ENCODE measurements at places on chromosomes 4 and X.

DNA sequence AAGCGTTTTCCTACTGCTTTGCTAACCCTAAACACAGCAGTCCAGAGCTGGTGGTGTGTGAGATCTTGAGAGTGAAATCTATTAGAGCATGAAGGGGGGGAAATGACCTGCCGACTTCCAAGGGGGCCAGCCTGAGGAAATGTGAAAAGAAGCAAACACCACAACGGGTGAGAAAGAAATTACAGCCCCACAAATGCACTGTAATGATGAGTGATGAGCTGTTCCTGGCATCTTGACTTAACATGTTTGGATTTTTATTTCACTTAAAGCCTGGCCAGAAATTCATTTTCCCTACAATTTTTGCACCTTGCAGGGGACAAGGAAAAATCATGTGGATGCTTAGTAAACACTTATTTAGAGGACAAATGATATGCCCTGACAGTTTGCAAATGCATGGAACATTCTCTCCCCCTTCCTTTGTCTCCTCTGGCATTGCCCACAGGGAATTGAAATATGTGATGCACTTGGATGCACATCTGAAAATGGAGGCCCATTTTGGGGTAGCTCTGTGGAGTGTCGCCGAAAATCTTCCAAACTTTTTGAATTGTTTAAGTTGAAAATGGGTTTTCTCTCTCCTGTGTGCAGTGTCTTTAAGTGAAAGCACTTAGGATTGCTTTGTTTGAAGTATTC lies 84.3 kb upstream of the TMEM150C start:
- no peak for DNase-seq

- no peak for DNase-seq
Observed at GRCh38 chr4:109022961-109023360, 260.1 kb upstream of the ETNPPL start.

- no peak for DNase-seq
Observed at GRCh38 chr4:189202869-189203271, 737.8 kb upstream of the FRG1 start.

DNA sequence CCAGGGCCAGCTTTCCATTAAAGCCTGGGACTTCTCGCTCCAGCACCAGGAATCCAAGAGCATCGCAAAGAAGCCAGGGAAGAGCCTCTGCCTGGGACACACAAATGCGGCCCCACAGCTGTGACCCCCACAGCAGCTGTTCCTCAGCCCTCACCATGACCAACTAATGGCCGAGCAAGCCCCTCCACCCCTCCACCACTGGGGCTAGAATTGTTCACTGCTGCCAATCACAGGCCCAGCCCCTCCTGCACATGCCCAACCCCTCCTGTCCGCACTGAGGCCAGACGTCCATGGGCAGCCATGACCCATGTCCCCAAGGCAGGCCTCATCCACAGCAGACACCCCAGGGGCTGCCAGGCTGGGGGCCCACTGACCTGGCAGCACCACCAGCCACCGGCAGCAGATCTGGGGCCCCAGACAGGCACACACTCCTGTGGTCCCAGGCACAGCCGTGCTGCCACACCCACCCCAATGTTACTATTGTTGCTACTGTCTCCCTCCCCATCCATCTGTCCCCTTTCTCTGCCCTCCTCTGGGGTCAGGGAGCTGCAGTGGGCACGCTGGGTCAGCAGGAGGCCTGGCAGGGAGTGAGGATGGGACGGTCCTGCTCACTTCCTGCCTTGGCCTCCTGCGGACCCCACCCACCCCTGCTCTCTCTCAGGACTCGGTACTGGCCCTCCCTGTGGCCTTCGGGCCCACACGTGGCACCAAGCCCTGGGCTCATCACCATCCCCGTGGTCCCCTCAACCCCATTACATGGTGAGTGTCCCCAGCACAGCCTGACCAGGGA lies 56.0 kb downstream of the ZFYVE28 start:
- DNase-seq, result no peak

DNA sequence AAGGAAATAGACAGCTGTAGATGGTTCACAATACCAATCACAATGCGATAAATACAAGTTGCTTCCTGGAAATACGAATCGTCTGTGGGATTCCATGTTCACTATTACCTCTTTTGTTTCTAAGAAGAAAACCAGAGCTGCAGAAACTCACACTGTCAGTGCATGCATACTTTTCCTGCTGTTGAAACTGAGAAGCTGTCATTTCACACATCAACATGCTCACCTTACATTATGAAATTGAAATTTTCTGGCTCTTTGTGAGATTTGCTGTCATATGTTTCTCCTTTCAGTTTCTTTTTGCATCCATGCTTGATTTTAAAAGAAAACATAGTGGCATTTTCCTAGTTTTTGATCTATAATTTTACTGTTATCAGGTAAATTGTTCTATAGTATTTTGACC lies 418.3 kb upstream of the HTR2C start:
- DNase-seq, result no peak

DNA sequence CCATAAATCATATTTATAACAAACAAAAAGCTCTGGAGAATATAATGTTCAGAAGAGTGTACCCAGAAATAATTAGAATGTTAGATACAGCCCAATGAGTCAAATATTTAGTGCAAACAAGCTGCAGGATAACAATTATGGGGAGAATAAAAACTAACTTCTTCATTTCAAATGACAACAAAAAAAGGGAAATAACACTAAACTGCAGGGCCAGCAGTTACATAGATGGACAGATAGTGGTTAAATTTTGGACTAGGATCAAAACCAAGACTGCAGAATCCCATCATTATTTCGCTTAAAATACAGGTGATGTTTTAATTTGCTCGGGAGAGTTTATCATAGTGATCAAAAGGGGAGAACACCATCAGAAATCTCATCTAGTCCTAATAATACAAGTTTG lies 617 bp upstream of the GPR34 start:
- no peak for DNase-seq

DNA sequence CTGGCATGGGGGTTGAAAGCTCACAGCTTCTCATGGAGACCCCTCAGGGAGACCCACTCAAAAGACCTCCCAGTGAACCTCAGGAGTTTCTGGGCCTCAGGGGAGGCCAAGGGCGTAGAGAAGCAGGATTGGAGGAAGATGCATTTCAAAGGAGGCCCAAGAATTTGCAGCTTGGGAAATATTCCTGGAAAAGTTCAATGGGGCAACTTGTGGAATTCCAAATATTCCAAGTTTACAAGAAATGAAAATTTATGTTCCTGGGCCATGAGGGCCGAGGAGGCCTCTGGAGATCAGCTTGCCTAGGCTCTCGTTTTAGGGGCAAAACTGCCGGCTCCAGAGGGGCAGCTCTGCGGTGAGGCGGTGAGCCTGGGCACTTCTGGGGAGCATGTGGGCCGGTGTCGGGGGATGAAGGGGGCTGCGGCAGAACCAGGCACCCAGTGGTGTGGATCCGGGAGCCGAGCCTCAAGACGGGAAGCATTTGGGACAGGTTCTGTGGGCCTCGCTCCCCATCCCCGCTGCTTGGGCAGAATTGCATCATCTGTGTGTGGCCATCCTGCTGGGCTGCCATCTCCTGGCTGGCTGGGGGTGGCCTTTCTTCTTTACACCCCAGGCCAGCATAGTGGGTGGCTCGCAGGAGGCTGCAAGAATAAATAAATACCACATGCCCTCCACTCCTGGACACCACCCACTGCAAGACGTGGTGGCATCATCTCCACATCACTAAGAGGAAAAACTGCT lies 54.6 kb upstream of the GPR78 start:
- DNase-seq, result no peak

- peak; percentile 7 for DNase-seq
Observed at GRCh38 chrX:96707804-96708203, 23.2 kb downstream of the DIAPH2 start.

DNA sequence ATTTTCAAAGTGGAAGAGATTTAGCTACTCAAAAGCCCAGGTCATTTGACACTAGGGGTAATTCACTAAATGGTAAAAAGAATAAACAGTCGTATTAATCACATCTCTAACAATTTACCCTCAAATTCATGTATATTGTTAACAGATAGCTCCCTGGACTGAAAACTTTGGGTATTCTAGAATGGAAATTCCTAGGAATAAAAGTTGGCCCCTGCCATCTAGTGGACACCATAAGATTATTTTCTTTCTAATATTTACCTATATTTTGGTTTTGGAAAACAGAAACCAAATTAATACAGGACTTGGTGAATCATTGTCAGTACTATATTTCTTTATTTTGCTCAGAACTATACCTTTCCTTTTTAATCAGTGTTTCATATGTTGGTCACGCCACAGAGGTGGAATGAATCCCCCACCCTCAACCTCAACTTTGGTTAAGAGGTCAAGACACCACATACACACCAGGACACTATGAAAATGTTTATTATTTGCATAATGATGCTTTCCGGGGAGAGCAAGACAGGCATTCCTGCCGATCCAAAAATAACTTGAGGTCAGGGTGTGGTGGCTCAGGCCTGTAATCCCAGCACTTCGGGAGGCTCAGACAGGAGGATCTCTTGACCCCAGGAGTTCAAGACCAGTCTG lies 96.2 kb upstream of the APOOL start:
- no peak for DNase-seq

Measured in A673 (cell line).